ENCODE measurements at places on chromosomes 7 and 10.

- no peak for DNase-seq
Observed at GRCh38 chr10:88073682-88074081, 210.3 kb downstream of the PTEN start.

- no peak for DNase-seq
Observed at GRCh38 chr10:78572565-78572964, 496.2 kb upstream of the ZMIZ1 start.

- peak; percentile 20 for DNase-seq
Observed at GRCh38 chr10:47195274-47195885, 104.6 kb upstream of the GDF10 start.

- no peak for DNase-seq
Observed at GRCh38 chr10:89944138-89944537, 242.7 kb downstream of the KIF20B start.

DNA sequence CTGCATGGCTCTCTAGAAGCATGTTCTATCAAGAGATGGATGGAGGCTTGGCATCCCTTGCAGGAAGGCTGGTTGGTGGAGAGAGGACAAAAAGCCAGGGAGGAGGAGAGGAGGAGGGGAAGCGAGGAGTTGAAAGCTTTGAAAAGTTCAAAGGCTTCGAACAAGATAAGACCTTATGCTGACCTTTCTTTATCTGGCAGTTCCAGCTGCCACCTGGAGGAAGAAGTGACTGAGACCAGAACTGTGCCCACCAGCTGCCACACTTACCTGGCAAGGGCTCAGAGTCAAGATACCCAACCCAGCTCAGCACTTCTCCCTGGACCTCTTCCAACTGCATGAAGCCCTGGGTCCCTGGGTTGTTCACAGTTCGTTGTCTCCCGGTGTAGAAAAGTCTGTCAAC is 14.8 kb downstream of the CCL24 start:
- DNase-seq = no peak

- no peak for DNase-seq
Observed at GRCh38 chr7:140670343-140670935, 2.3 kb upstream of the ADCK2 start.

DNA sequence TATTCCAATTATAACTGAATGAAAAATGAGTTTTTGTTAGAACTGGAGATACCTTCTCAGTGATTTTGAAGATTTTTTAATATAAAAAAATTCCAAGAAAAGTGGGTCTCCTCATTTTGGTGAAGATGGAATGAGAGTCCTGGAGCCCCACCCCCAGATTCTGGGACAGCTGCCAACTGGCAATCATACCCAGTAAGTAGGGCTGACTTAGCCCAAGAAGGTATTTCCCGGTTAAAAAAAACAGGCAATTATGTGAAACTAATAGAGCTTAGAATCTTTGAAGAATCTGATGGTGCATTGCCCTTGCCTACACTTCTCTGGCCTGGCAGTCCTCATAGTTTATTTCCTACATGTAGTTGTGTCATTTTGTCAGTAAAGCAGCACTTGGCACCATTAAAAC is 52.8 kb upstream of the VWDE start:
- no peak for DNase-seq

- no peak for DNase-seq
Observed at GRCh38 chr7:158324397-158325360, 262.9 kb downstream of the PTPRN2 start.

GRCh38 chr7:31104361-31105255 is 52.5 kb downstream of the ADCYAP1R1 start:
- DNase-seq = no peak

- no peak for DNase-seq
Observed at GRCh38 chr10:36506697-36507496, 618.5 kb upstream of the ANKRD30A start.

DNA sequence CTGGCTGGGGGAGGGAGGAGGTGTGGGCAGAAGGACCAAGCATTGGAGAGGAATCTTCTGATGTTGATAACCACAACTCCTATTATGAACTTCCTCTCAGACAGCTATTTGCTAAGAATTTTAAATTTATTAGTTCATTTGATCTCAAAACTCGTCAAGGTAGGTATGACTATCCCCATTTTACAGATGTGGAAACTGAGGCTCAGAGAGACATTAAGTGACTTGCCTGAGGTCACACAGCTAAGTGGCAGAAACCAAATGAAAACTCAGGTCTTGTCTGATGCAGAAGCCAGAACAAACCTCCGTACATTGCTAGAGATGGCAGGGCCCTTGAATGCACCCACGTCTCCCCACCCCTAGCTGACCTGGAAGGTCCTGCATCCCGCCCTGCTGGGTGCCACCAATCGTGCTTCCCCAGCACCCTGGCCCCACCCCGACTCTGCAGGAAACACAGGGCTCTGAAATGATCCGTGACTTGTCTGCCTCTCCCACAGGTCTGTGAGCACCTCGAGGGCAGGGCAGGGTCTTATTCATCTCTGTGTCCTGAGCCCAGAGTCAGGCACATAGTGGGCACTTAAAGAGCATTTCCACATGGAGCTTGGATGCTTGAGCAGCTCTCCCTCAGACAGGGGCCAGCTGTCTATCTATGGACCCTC is 5.6 kb upstream of the PALD1 start:
- no peak for DNase-seq

- DNase-seq = no peak
Observed at GRCh38 chr10:77902159-77902558, 24.4 kb downstream of the DLG5 start.

DNA sequence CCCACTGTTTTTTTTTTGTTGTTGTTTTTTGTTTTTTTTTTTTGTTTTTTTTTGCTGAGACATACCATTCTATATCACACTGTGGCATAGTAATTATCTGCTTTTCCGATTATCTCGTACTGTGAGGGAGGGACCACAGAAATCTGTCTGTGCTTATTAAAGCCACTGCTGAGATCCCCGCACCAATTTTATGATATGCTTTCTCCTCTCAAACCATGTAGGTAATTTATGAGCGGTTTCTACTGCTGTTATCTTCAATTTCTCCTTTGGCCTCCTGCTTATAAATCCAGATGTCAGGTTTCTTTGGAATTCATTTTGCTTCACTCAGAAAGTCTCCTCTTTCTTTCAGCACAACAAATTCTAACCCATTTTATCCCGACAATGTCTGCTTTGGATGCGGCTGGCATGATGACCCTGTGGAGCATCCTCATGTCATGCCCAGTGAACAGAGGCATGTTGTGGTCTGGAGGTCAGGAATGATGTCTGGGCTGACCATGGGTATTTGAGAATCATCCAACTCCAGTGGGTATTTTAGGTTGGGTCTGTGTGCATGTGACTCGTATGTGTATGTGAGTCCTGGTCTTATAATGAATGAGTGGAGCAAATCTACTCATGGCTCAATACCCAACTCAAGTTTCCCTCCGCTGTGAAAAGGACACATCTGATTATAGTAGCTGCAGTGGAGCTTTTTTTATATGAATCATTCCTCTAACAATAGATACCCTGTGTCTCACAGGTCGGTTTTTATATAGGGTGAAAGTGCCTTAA is 213.4 kb downstream of the GALNT17 start:
- no peak for DNase-seq

GRCh38 chr7:13159003-13159402 is 471.6 kb downstream of the ARL4A start:
- no peak for DNase-seq

DNA sequence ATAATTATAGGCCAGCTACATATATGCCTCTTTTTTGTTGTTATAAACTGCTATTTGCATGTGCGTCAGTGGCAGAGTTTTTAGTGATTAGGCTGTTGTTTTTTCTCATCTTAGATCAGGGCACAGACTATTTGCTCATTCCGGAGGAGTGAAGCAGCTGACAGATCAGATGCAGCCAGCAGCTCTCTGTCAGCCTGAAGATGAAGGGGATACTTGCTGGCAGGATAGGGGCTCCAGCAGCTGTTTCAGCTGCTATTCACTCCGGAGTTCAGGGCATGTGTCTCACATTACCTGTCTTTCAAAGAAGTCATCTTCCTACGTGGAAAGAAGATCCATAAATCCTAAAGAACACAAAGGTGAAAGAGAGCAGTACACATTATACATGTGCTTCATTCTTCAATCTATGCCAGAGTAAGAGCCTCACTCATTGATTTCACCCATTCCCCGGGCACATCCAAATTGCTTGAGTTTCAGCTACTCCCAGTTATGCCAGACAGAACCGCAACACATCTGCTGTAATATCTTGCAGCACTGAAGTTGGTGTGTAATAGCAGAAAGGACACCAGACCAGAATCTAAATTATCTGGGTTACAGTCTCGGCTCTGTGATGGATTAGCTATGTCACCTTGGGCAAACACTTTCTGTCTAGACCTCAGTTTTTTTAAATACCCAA is 182.8 kb upstream of the CHRM2 start:
- DNase-seq = no peak

- no peak for DNase-seq
Observed at GRCh38 chr10:122287570-122287969, 16.5 kb downstream of the BTBD16 start.

- DNase-seq = no peak
Observed at GRCh38 chr10:29600067-29600466, 34.7 kb downstream of the SVIL start.

DNA sequence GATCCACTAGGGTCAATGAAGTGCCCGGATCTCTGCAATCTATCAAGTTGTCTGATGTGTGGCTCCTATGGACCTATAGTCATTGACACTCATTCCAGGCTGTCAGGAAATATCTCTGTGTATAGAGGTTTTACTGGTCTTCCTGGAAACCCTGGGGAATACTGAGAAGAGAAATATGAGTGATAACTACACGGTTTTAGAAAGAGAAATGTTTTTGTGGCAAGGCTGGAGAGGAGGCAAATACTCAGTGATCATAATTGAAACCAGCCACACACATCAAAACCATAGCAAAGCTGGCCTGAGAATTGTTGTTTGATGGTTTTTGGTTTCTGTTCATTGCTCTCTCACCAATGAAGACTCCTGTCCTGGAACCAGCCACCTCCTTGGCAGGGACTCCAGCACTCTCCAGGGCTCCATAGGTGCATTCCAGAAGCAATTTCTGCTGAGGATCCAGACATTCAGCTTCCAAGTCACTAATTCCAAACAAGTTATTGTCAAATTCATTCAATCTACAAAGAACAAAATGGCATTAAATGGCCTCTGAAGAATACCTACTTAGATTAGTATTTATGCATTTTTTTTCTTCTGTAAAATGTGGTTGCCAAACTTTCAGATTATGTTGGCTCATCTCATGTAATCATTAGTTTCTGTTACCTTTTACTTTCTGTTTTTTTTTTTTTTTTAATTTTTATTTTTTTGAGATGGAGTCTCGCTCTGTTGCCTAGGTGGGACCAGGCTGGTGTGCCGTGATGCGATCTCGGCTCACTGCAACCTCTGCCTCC is 108.6 kb upstream of the ABI1 start:
- DNase-seq = no peak

GRCh38 chr7:117468174-117468573 is 11.7 kb upstream of the CFTR start:
- DNase-seq = no peak

DNA sequence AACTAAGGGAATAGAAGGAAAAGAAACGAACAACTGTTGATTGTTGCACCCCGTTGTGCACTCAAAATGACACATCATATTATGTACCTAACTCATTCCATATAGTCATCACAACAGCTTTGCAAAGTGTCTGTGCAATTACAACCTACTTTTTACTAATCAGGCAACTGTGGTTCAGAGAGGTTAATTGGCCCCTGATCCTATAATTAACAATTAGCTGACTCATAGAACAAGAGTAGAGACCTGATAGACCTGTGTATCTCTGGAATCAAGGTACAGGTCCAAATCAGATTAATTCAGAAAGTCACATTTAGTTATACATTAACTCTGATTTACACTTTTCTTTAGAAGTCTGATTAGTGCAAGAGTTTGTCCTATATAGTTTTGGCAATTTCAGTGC is 122.5 kb upstream of the CDK13 start:
- DNase-seq = no peak

DNA sequence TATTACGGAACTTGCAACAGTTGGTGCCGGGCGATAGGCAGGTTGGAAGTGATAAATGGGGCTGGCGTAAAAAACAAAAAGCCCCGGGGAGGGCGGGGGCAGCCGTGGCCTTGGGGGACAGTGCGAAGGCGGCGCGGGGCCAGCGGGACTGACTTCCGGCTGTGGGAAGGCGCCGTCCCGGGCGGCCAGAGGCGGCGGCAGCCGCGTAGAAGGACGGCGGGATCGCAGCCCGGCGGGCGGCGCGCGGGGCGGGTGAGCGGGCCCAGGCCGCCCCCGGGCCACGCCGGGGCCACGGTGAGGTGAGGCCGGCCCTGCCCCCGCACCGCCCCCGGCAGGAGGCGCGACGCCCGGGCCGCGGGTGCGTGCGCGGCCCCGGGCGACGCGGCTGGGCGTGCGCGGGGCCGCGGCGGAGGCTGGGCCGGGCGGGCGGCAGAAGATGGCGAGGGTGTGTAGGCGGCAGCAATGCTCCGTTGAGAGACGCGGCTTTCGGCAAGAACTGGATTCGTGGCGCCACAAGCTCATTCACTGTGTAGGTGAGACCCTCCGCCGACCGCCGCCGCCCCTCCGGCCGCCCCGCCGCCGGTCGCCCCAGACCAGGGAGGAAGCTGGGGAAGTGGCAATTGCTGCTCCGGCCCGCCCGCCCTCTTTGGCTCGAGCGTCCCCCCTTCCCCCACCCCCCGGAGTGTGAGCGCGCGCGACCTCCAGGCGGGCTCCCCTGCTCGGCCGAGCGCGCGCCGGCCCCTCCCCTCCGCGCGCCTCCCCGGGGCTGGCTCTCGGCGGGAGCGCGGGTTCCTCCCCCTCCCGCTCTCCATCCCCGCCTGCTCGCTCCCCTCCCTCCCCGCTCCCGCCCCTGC is at the start of gene LCOR:
TSS of gene LCOR (plus strand) at position 432 of the 854 bp plus-strand sequence. CDS start 116,760 bp downstream, outside the sequence.
- DNase-seq = peak; percentile 68

DNA sequence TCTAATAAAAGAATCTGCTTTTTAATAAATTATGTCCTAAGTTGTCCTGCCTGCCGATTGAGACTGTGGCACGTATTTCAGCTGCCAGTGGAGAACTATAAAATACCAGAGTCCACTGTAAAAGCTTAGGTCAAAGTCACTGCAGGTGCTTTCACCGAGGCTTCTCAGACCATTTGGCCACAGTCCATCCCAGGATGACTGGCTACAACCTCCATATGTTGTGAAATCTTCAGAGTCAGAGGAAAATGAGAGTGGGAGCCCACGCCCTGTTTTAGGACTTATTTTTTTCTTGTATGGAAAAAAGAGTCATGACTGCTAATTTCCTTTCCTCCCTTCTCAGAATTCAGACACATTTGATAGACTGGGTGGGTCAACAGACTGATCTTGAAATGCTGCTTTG is 182.9 kb downstream of the ANK3 start:
- DNase-seq = no peak

GRCh38 chr7:46493196-46493595 is 572.1 kb upstream of the IGFBP3 start:
- no peak for DNase-seq

DNA sequence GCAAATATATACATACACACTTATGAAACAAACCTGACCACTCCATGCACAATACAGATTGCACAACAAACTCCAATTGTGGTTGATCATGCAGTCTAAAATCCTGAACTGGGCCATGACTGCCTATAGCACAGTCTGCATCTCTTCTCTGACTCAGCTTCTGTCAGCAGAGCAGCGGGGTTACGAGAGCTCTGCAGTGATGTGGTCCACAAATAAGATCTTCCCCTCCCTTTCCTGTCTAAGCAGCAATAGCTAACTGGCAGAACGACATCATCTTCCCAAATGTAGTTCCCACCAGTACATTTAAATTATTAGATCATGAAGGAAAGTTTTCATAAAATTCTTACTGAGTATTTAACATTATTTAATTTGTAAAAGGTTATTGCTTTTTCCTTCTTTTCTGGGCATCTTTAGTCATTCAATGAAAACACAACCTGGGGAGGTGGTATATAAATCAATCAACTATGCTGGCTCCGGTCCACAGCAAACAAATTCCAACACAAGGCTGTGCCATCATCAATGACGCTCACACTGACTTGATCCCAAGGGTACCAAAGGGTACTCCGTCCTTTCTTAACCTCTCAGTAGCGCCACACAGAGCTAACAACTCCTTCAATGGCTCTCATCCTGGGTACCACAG is 17.1 kb downstream of the ARHGAP21 start:
- no peak for DNase-seq

All from stimulated activated CD4-positive, alpha-beta T cell treated with anti-CD3 and anti-CD28 coated beads, Interleukin-12 subunit alpha, Interleukin-12 subunit beta, amount 100 ng/mL, for 24 hours (primary cell).